NCI-H1092 (cell line): ENCODE measurements at places on chromosomes 13 and 19.

DNA sequence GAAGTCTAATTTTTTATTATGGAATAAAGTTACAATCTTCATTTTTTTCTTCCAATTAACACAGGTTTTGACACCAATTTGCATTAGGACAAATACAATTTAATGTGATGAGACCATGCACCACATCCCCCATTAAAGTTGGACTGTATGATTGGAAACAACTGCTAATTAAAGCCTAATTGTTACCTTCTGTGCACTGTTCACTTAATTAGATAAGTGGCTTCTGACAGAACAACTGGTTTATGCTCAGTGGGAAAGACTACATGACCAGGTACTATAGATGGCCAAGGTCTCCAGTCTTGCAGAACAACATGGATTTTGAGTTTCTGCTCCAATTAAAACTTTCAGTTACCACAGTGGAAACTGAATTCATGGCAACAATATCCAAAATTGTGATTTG, 198.1 kb downstream of the FGF14 start:
- DNase-seq = no peak

- no peak for DNase-seq
Measured at GRCh38 chr13:33751151-33751550, 66.8 kb upstream of the RFC3 start.

GRCh38 chr13:35530581-35530980, 54.1 kb upstream of the MAB21L1 start:
- no peak for DNase-seq

- DNase-seq = no peak
Measured at GRCh38 chr13:76363682-76364289, 522.4 kb downstream of the KCTD12 start.

DNA sequence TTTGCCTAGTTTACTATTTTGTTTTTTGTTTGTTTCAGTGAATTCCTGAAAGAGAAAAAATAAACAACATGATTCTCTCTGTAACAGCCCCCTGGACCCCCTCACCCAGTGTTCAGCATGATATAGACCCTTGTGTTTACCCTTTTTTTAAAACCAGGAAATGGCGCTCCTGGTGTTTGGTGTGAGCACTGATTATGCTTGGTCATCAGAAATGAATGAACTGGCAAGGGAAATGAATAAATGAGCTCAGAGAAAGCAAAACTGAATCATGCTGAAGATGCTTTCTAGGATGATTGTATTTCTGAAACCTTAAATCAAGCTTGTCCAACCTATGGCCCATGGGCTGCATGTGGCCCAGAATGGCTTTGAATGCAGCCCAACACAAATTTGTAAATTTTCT, 22.1 kb downstream of the WASF3 start:
- DNase-seq = no peak

DNA sequence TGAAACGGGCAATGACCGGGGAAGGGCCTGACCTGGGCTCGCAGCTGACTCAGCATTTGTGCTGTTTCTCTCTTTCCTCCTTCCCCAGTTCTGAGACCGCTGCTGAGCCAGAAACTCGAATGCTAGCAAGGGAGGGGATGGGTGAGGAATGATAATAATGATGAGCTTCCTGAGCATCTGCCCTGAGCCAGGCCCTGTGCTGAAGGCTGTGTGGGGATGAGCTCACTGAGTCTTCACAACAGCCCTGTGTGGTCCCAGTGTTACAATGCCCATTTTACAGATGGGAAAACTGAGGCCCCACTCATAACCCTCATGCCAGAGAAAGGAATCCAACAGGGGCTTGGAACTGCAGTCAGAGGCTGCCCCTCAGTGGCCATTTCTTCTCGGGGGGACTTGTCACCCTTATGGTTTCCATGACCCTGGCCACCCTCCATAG, 8.1 kb downstream of the SULT2B1 start:
- DNase-seq = no peak

- no peak for DNase-seq
Measured at GRCh38 chr19:5953680-5954213, 24.2 kb downstream of the RANBP3 start.

- no peak for DNase-seq
Measured at GRCh38 chr19:43639519-43640423, at the start of gene CADM4. Gene CADM4, minus strand, starts transcription at chr19:43639850. Its CDS starts 60 bp downstream, at chr19:43639790.

DNA sequence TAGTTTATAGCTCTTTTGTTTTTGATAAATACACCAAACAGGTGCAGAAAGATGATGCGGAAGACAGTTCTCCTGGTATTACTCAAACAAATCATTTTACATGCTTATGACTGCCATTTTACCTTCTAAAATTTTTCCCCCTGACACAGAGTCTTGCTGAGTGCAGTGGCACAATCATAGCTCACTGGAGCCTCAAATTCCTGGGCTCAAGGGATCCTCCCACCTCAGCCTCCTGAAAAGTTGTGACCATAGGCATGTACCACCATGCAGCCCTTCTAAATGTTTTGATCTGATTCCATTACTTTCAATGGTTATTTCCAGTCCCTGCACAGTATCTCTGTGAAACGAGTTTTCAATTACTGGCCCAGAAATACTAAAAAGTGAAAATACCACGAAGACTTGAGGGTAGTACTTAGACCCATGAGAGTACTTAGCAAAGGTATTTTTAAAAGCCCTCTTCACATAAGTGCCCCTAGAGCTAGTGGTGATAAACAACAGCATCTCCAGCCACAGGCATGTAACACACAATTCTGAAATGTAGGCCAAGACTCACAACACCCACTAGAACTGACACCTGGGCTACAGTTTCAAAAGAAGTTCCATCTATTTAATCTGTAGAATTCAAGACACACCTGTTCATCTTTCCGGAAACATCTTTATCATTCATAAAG, 11.3 kb downstream of the HSPH1 start:
- no peak for DNase-seq

DNA sequence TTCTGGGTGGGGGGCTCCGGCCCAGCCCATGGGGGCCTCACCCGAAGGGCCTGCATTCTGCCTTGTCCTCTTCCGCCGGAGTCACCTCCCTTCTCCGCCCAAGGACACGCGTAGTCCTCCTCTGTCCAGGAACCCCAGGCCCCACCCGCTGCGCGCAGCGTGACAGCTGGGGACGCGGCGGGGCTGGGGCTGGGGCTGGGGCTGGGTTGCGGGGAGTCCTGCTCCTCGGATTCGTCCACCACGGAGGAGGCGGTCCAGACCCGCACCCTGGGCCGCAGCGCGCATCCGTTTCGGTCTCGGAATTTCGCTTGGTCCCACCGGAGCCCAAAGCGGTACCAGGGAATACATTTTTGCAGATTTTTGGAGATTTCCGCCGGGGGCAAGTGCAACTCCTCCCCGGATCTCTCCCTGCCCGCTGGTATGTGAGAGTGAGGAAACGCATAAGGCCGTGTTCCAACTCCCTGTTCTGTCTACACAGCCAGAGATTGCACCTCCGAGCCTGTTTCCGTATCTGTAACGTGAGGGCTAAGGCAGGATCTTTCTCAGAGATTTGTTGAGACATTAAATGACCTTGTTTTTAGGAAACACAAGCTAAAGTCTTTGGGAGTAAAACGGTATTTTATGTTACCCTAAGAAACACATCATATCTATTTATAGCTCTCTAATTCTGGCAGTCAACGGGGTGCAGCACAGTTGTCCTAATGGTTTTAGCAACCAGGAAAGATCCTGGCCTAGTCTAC, at the start of gene COX7A1:
COX7A1 (minus strand) TSS at position 96 of the 740 bp plus-strand sequence; CDS start at position 56, 40 bp downstream.
- no peak for DNase-seq

DNA sequence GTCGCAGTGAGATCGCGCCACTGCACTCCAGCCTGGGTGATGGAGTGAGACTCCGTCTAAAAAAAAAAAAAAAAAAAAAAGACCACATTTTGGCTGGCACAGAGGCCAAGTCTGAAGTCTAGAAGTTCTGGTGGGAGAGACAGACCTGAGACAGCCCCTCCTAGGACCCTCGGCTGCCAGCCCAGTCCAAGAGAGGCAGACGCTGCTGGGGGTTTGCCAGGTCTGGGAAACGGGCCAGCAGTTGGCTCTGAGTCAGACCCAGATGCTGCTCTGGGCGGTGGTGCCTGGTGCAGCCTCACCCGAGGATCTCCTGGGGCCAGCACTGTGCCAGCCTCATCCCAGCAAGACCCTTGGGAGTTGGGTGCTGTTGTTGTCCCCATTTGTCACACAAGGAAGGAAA, 5.8 kb downstream of the FCHO1 start:
- peak; percentile 84 for DNase-seq

DNA sequence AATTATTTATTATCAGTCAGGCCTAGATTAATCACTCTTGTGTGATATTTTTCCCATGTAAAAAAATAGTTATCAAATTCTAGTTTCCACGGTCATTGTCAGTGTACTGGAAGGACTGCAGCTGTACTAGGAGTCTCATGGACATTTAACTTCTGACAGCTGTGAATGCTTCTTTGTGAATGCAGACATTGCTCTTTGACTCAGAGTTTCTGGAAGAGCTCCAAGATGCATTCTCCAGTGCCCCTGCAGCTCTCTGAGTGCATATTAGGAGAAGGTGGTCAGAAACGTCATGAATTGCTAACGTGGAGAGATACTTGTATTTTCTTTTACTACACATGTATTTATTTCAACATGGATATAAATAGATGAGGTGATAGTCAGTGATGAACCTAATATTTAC, 9.7 kb upstream of the SLITRK5 start:
- no peak for DNase-seq

DNA sequence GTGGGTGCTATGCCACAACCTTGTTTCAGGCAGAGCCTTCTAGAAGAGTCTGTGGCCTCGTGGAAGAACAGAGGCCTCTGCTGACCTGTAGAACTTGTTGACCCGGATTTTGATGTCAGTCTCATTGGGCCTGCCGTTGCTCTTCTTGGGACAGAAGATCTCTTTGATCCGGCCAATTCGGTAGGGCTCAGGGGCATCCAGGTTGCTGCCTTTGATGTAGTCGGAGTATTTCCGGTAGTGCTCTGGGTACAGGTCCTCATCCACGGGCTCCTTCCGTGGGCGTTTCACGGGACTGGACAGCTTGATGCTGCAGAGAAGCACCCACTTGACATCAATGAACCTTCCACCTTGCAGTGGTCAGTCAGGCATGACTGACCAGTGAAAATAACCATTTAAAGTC, 24.0 kb upstream of the EIF3G start:
- DNase-seq = no peak

DNA sequence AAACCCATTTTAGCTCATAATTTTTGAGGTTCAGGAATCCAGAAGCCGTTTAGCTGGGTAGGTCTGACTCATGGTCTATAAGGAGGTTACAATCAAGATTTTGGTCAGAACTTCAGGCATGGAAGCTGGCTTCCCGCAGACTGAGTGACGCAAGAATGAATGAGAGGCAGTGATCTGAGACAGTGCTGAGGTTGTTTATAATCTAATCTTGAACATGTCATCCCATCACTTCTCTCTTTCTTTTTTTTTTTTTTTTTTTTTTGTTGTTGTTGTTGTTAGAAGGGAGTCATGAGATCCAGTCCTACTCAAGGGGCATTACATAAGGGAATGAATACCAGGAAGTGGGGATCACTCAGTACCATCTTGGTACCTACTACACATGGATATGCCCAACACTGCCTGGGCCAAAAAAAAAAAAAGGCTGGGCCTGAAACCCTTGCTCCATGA, 217.4 kb downstream of the DLEU7 start:
- DNase-seq = no peak

GRCh38 chr13:44313674-44314073, 60.0 kb upstream of the SERP2 start:
- DNase-seq = no peak

- peak; percentile 64 for DNase-seq
Measured at GRCh38 chr19:11035441-11036377, 53.6 kb upstream of the LDLR start.

DNA sequence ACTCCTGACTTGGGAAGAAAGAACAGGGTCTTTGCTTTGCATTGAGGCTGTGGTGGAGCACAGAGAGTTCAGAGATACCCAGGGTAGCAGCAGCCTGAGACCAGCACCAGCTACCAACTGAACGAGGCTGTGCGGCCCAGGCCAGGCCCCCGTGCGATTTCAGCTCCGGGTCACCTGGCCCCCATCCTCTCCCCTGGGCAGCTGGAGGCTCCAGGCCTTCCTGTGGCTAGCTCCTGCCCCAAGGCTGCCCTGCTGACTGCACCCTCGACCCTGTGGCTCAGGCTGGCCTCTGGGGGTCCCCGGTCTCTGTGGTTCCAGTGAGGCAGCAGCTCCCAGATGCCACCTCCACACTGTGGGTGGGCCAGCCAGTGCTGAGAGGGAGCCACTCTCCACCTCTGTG, 52.8 kb downstream of the MCF2L start:
- DNase-seq = no peak

GRCh38 chr19:42552086-42553065, 24.1 kb upstream of the CEACAM1 start:
- DNase-seq = no peak

DNA sequence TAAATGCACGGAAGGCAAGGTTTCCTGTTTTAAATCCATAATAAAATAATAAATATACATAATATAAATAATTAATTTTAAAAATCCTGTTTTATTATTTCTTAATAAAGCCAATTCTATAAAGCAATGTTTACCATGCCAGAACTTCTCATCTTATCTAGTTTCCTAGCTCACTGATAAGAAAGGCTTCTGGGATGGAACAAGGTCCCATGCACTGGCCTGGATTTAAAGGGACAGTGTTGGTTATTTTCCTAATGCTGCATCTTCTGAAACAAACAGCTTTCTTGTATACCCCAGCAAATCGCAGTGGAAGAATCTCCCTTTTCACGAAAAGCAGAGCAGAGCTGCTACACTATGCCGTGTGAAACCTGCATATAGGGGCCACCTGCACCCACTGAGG, 68.8 kb downstream of the LNX2 start:
- DNase-seq = no peak

- no peak for DNase-seq
Measured at GRCh38 chr19:43700395-43701000, 15.4 kb upstream of the IRGC start.

GRCh38 chr13:103283451-103283820, 217.2 kb upstream of the SLC10A2 start:
- no peak for DNase-seq

- DNase-seq = no peak
Measured at GRCh38 chr13:77313923-77314322, 13.0 kb downstream of the MYCBP2 start.

DNA sequence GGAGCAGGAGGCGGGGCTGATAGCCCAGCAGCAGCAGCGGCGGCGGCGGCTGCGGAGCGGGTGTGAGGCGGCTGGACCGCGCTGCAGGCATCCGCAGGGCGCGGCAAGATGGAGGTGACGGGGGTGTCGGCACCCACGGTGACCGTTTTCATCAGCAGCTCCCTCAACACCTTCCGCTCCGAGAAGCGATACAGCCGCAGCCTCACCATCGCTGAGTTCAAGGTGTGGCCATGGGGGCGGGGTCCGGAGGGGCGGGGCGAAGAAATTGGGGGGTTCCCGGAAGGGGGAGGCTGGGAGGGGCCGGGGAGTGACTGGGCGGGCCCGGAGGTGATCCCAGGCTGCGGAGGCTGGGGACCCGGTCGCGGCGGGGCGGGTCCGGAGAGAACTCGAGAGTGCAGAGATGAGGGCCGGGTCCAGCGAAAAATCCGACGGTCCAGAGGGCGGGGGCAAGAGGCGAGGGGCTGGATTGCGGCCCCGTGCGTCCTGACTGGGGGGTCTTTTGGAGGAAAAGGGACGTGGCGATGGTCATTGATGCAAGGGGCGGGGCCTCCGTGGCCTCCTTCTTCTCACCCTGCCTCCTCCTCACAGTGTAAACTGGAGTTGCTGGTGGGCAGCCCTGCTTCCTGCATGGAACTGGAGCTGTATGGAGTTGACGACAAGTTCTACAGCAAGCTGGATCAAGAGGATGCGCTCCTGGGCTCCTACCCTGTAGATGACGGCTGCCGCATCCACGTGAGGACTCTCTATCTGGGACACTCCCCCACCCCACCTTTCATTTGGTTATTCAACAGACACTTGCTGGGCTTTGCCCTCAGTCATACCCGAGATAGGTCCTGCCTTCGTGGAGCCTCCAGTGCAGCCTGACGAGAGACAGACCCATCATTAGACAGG, at the start of gene TBCB:
TBCB (plus strand) TSS at position 16 of the 891 bp plus-strand sequence; CDS start at position 109, 93 bp downstream.
- peak; percentile 39 for DNase-seq

- no peak for DNase-seq
Measured at GRCh38 chr19:4098493-4098892, 25.4 kb downstream of the MAP2K2 start.
